D721Med (cell line): ENCODE measurements at places on chromosomes 4 and X.

GRCh38 chr4:38577462-38577861 is 86.5 kb upstream of the KLF3 start:
- no peak for DNase-seq

DNA sequence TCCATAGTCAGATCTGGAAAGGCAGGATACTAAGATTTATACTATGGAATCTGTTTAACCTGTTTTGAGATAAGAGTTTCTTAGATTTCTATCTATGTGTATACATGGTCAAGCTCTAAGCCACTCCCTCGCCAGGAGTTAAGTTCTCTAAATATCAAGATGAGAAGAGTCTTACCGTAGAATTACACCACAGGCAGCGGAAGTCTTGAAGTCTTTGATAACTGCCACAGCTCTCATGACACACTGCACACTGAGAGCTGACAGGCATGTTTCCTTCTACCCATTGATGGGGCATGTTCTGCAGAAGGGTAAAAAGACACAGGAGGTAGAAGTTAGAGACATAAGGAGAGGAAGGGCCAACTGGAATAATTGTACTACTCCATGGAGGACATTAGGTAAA is 67.7 kb downstream of the DGKK start:
- no peak for DNase-seq

- no peak for DNase-seq
Measured at GRCh38 chr4:143406523-143406922, 69.8 kb downstream of the GAB1 start.

GRCh38 chr4:177315767-177316464 is 6.2 kb downstream of the NEIL3 start:
- no peak for DNase-seq

- no peak for DNase-seq
Measured at GRCh38 chrX:19487520-19488200, 27.6 kb downstream of the MAP3K15 start.

DNA sequence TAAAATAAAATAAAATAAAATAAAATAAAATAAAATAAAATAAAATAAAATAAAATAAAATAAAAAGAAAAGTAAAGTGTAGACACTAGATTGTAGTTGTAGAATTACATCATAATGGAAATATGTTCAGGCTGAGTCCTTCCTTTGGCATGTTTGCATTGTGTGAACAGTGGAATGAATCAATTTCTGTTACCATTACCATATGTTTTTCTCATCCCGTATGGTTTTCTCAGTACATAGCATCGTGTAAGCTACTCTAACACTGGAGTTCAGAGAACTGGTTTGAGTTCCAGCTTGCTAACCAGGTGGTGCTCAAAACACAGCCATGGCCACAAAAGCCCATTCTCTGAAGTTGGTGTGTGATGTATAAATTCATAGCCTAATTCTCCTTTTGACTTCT is 45.9 kb downstream of the USP11 start:
- DNase-seq = no peak

- DNase-seq = no peak
Measured at GRCh38 chr4:140115140-140115539, 38.8 kb downstream of the MAML3 start.

- no peak for DNase-seq
Measured at GRCh38 chr4:20681271-20681670, 19.0 kb upstream of the PACRGL start.

- no peak for DNase-seq
Measured at GRCh38 chrX:69067841-69068240, 97.4 kb downstream of the PJA1 start.
